ENCODE measurements at places on chromosomes 16 and 17. TPM values are rescaled to one million over a fixed set of nuclear protein-coding genes. Genes with fewer than 3 reads are reported as not detected.

Gene COL1A1
- total RNA-seq: 10.1 TPM

Gene FOXL1
- total RNA-seq: not detected

Gene MT4
- total RNA-seq: not detected

Gene ALDOC
- 50.9 TPM for total RNA-seq

Gene HS3ST3A1
- 1.1 TPM for total RNA-seq

Gene PRAC1
- total RNA-seq: not detected

Gene MGAT5B
- 22.9 TPM for total RNA-seq

Measured in glutamatergic neuron (in vitro differentiated cells).